Stimulated activated CD8-positive, alpha-beta memory T cell treated with anti-CD3 and anti-CD28 coated beads, Interleukin-15, amount 100 ng/mL, for 1 hour (primary cell): ENCODE measurements at places on chromosomes 11 and 22.

DNA sequence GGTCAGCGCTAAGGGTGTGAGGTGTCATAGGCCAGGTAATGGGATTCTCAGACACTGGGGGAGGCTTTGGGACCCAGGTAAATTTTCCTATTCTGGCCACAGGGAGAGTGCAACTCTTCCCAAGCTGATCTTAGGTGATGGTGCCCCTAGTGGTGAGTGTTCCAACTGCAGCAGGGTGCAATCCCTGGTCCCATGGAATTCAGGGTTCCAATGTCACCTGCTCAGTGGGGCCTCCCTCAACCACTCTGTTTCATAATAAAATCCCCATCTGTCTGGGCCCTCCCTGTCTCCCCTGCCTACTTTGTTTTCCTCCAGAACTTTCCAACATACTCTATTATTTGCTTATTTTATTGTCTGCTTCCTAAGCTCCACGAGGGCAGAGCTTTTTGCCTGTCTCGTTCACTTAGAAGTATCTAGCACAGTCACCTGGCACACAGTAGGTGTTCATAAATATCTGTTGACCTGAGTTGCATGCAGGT is 2.9 kb upstream of the SGSM1 start:
- peak; percentile 44 for DNase-seq

DNA sequence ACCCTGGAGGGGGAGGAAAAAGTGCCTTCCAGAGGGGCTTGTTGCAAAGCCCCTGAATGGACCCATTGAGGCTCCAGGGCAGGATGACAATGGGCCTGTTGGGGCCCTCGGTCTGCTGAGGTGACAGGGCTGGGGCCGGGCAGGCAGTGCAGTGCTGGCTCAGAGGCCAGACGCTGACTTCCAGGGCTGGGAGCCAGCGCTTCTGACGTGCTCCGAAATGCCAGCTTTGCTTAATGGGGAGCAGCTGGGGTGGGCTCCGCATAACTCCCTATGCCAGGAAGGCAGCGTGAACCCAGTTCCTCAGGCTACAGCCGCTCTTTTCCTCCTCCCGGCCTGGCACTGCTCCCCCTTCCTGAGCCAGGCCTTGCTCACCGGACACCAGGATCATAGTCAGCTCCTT is 17.7 kb downstream of the NAV2 start:
- no peak for DNase-seq

DNA sequence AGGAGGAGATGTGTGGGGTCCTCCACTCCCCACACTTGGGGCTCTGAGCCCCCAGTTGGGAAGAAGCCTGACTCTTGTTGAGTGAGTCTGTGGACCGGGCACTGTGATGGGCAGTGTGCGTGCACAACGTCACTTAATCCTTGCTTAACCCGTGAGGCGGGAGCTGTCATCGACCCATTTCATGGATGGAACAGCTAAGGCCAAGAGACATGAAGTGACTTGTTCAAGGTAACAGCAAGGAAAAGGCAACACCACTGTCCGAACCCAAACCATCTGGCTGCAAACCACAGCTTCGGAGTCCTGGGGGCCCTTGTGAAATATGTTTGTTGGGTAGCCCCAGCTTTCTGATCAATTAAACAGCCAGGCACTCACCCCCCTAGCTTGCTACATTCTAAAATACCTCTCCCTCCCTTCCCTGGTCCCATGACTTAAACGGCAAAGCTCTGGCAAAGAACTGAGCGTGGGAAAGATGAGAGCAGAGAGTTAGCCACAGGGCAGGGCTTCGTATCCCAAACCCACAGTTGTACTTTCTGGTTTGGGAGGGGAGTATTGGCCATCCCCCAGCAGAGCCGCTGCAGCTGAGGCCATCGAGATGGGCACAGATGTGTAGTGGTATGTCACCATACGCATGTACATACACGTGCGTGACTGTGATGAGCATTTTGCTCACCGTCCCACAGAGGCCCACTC is 26.3 kb downstream of the FADS2 start:
- DNase-seq, result no peak

- no peak for DNase-seq
Measured at GRCh38 chr11:2118677-2119076, 20.5 kb downstream of the IGF2 start.

- no peak for DNase-seq
Measured at GRCh38 chr11:88435415-88435814, 97.9 kb upstream of the CTSC start.

- DNase-seq, result no peak
Measured at GRCh38 chr11:57735619-57736298, 5.5 kb upstream of the SELENOH start.

- no peak for DNase-seq
Measured at GRCh38 chr22:36177160-36177559, 16.6 kb upstream of the APOL3 start.
